ENCODE measurements at places on chromosomes 4 and X. TPM values are rescaled to one million over a fixed set of nuclear protein-coding genes. Genes with fewer than 3 reads are reported as not detected.

DNA sequence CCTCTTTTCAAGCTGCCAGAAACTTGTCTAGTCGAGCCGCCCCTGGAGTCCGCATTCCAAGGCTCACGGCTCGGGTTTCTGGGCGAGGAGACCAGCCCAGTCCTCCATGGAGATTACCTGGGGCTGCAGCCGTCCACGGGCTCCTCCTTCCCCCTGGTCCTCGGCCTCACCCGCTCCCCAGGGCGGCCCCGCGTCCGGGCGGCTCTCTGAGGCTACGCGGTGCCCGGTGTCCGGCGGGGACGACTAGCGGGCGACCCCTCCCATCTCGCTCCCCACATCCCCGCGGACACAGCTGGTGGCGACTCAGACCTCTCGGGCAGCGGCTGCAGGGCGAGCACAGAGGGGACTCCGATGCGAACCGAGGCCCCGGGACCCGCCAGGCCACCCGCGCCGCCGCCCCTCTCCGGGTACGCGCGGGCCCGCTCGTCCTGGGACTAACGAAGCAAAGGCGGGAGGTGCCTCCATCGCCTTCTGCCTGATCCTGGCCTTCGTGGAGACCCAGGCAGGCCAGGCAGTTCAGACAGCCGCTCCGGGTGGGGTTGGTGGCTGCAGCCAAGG, 159.4 kb downstream of the TRAM1L1 start:
- no peak for DNase-seq

GRCh38 chr4:96504386-96504785, 664.5 kb downstream of the PDHA2 start:
- no peak for DNase-seq

DNA sequence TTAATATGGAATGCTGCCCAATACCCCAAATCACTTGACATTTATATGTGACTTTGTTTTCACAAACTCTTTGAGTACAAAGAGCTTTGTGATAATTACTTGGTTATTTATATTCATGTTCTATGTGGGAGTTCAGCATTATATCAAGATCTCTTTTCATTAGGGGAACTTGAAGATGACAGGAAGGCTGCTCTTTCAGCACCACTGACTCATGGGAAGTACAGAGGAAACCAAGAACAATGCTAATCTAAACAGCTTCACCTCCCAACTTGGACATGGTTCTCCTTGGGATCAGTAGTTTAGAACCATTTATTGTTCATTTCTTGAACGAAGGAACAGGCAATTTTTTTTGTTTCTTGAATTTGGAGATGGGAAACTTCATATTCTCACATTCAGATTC, 184.0 kb upstream of the AFF2 start:
- no peak for DNase-seq

- DNase-seq: no peak
Measured at GRCh38 chr4:170051402-170051801, 25.2 kb upstream of the MFAP3L start.

DNA sequence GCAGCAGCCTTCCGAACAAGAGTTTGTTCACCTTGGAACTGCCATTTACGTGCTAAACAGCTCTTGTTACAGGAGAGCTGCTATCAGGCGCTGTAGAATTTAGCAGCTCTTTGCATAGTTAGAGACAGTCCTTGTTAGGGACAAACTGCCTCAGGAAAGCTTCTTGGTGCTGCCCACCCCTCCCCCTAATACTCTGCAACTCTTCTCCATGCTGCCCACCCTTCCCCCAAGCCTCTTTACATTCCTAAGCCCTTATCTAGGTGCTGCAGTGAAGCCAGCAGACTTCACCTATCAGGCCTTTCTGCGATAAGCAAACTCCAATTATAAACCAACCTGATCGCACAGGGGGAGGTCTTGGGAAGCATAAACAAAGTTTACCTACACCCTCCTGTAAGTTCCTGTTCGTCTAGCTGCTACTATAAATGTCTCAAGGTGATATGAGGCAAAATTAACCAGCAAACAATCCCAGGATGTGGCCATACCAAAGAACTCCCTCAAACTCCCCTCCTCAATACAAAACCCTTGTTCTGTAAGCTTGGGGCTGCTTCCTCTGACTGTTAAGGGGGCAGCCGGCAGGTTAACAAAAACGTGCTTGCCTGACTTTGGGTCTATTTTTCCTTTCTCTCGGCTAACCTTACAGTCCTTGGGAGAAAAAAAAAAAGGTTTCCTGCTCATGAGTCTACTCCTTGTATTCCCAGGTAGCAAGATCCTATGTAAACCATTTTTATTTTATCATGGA, 74.0 kb upstream of the GC start:
- DNase-seq: no peak

The MGARP gene
- 0.22 TPM for total RNA-seq

DNA sequence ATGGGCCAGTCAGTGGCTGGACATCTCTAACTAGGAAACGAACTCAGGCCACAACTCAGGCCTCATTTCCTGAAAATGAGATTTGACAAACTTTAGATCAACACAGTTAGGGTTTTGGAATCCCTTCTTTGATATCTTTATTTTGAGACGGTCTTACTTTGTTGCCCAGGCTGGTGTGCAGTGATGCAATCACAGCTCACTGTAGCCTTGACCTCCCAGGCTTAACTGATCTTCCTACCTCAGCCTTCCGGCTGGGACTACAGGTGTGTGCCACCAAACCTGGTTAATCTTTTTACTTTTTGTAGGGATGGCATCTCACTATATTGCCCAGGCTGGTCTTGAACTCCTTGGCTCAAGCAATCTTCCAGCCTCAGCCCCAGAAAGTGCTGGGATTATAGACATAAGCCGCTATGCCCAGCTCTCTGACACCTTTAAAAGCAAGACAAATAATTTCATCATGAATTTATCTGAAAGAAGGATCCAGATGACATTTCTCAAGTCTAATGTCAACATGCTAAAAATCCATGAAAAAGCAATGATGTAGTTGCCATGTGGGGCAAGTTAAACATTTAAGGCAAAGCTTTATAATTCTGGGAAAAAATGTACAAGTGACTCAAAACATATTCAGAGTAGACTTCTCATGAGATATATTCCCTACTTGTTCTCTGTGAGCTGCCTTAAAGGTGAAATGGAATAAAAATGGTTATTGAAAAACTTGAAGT, 89.1 kb upstream of the CBR4 start:
- no peak for DNase-seq

The NPY2R gene
- total RNA-seq: 1.2 TPM

GRCh38 chr4:81625422-81626417, 154.0 kb upstream of the RASGEF1B start:
- no peak for DNase-seq

DNA sequence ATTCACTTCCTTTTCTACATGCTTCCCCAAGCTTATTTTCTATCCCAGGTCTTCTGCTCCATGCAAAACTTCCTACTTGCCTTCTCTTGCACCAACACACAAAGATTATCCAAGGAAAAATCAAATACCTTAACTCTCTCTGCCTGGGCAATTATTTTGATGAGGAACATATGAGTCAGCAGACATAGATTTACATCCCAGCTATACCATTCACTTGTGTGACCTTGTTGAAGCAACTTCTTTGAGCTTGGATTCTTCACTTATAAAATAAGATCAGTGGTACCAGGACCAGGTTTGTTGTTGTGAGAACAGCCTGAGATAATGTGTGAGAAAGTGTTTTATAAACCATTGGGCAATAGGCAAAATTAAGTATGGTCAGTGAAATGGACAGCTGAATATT, 39.1 kb upstream of the TMEM192 start:
- DNase-seq: no peak
